ENCODE measurements at places on chromosomes 6 and 20.
A peak's percentile ranks its signal among the peaks of the same experiment; 100 is the strongest.

- no peak for DNase-seq
These were observed 154.6 kb downstream of the SASH1 start for GRCh38 chr6:148497257-148497656.

- DNase-seq: peak; percentile 23
These were observed 210.2 kb upstream of the ECI2 start for GRCh38 chr6:4345543-4345942.

GRCh38 chr6:53517021-53517420, 27.9 kb downstream of the GCLC start:
- no peak for DNase-seq

DNA sequence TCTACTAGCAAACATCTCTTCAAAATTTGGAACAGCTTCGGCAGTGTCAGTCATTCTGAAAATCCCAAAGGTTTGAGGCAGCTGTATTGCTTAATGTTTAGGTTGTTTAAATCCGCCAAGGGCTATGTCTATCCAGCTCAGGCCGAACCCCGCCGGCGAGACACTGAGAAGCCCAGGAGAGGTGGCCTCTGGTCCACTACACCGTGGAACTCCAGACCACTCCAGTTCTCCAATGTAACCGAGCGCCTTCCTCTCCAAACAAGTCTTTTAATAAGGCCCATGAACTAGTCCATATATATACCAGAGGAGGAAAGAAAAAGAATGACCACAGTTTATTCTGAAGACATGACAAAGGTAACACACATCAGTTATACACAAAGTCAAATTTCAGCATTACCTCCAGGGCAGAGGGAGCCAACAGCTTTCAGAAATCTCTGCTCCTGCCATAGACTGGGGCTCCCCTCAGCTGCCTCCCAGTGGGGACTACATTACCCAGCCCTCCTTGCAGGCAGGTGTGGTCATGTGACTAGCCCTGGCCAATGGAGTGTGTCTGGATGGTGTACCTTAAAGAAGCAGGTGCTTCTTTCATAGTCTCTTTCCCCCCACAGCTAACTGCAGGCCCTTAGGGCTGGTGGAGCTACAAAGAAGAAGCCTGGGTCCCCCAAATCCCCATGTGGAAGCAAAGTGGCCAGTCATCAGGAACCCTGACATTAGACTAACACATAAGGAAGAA, at the start of gene RAMACL:
RAMACL (minus strand) TSS at position 255 of the 733 bp plus-strand sequence; CDS start at position 54, 201 bp downstream.
- DNase-seq: no peak

GRCh38 chr20:43949741-43950618, 35.3 kb downstream of the TOX2 start:
- no peak for DNase-seq

- DNase-seq: no peak
These were observed 393.0 kb upstream of the PLCB4 start for GRCh38 chr20:8675896-8676295.

DNA sequence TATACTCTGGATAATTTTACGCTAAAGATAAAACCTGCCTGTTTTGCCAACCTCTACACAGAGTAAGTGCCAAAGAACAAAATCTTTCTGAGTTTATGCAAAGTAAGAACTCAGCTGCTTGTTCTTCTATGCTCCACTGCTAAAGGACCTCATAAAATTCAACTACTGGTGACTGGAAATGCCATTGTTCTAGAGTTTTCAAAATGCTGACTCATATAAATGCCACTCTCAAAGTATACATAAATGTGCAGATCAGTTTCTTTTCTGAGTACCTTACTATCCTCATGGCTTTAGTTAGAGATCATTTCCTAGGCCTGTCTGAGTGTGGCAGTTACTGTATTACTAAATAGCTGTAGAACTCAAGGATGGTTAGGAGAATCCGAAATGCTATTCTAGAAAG, 45.6 kb downstream of the LYRM4 start:
- no peak for DNase-seq

- DNase-seq: no peak
These were observed 107.8 kb downstream of the NFATC2 start for GRCh38 chr20:51434580-51435247.

DNA sequence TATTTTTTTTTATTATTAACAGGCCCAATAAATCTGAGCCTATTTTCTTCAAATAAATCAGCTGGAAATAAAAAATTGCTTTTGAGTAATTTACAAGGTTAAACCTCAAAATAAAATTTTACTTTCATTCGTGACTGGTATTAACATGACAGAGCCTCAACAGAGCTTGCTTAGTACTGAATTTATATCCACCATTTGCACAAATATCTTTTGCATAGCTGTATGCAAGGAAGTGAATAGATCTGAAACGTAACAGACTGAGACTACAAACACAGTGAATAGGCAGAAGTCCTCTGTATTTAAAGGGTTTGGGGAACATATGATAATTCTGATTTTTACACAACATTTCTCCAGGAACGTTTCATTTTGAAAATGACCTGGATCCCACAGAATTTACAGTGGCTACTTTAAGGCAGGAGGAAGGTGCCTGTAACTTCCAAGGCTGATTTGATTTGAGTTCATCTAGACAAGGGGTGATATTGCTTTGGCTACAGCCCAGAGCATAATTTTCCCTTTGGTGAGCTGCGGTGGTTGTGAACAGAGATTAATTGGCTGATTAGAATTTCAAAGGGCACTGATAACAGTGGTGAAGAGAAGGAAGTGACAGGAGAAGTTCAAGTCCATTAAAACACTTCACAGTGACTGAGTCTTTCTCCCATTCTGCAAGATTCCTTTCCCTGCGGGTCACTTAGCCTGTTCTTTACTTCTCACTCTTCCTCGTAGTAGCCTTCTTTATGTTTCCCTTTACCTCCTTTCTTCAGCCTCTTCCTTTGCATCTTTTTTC, 121.2 kb upstream of the SASH1 start:
- no peak for DNase-seq

DNA sequence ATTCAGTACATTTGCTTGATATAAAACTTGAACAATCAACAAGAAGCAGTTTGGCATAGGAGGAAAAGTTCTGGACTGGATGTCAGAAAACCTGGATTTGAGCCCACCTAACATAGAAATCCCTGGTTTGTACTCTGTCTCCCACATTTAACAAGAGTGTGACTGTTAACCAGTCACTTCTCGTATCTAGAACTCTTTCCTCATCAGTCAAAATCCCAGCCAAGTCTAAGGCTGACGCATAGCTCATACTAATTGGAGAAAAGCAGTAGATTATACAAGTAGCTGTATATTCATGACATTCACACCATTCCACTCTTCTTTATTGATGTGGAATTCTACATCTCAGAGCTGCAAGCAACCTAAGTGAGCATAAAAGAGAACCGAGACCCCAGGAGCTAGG, 222.7 kb downstream of the PHACTR1 start:
- DNase-seq: no peak

DNA sequence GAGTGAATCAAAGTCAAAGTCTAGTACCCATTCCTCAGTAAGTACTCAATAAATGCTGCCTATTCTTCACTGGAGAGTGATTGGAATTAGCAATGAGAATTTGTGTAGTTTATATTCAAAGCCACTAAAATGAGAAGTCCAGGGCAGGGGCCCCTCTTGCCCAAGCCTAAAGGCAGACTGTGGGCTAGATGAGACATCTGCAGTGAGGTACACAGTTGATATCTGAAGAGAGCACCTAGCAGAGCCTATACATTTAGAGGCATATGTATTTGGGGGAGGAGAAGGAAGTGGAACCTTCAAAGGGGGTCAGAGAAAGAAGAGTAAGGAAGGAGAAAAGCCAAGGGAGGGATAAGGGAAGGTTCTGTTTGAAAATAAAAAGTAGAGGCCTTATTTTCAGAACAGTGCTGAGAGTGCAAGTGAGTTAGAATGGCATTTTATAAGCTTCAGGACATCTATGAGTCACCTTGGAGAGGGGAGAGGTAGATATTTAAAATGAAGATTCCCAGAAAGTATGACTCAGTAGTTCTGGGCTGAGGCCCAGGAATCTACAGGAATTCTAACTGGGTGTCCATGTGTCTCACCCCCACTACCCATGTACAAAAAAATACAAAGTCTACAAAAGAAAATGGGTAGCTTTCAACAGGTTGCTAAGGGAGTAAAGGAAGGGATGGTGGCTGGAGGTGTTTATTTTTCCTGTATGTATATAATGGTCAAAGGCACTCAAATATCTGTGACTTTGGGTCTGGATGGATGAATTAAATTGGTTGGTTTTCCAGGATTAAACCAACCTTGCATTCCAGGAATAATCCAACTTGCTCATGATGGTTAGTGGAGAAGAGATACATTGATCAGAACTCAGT, 135.1 kb downstream of the ZFP64 start:
- no peak for DNase-seq

DNA sequence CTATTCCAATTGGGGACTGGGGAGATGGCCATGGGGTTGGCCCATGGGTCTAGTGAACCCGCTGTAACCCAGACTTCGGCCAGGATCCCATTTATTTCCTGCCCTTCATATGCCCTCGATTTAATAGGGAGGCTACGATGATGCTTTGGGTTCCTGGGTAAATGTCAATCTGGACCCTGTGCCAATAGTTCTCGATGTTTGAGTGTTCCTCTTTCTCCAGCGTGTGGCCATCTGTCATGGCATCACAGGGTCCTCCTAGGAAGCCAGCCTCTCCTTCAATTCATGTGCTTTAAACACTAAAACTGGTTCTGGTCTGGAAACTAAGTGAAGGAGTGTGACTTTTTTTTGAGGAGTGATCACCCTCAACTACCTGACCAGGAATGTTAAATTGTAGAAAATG, 28.7 kb upstream of the ELMO2 start:
- no peak for DNase-seq

- DNase-seq: no peak
These were observed 219.3 kb downstream of the ARHGAP18 start for GRCh38 chr6:129490521-129491255.

- no peak for DNase-seq
These were observed 57.1 kb upstream of the FUT9 start for GRCh38 chr6:95958686-95959085.

DNA sequence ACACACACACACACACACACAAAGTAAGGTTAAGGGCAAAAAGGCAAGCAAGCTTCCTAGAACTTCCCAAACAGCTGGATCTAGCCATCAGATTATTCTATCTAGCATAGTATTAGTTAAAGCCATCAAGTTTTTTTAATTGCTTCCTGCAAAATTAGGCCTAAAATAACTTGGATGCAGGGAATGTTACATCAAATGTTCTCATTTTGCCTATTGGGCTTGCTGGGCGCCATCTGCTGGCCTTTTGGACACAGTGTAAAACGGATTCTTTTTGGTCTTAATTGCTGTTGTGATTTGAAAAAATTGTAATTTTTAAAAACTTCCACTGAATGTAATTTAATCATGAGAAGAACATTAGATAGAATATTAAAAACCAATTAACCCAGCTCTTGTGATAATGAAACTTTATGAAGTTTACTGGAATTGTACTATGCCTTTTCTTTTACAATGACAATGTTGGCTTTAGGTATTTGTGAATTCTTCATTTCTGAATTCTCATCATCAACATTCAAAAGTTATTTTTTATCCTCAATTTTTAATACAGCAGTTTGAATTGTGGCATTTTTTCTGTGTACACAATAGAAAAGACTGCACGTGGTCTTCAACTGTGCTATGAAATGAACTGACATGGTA, 6.8 kb downstream of the MKKS start:
- peak; percentile 48 for DNase-seq

GRCh38 chr20:11943778-11944177, 26.1 kb downstream of the BTBD3 start:
- DNase-seq: no peak

DNA sequence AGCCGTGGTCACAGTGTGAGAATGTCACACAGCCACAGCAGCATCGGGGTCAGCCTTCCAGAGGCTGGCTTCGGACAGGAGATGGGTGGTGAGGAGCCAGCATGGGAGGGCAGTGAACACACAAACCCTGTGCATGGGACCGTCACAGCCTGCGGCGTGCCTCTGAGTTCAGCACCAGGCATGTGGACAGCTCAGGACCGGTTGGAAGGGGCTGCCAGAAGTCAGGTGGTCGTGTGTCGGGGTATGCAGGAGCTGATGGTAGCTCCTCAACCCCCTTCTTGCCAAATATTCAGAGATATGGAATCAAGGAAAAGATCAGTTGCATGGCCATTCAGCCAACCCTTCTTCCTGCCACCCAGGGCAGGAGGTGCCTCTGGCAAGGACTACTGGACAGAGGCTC, 28.2 kb downstream of the MYT1 start:
- DNase-seq: no peak

GRCh38 chr20:59214073-59214472, 50.5 kb downstream of the ZNF831 start:
- no peak for DNase-seq

DNA sequence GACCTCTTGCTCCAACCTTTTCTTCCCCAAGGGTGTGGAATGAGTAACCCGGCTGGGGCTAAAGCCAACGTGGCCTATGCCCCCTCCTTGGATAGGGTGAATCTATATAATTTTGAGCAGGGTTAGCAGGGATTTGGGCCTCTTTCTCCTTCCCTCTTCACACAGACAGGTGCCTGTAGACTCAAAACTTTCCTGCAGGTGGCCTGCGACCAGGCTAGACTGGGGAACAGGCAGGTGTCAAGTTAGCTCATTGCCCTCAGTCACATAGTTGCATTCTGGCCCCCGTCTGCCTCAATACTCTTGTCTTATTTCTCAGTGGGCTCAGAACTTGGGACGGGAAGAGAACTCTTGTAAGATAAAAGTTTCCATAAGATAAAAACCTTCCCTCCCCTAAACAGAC, 243.0 kb downstream of the ATXN1 start:
- DNase-seq: no peak

- DNase-seq: peak; percentile 38
These were observed 11.8 kb downstream of the ENTPD6 start for GRCh38 chr20:25207149-25207959.

DNA sequence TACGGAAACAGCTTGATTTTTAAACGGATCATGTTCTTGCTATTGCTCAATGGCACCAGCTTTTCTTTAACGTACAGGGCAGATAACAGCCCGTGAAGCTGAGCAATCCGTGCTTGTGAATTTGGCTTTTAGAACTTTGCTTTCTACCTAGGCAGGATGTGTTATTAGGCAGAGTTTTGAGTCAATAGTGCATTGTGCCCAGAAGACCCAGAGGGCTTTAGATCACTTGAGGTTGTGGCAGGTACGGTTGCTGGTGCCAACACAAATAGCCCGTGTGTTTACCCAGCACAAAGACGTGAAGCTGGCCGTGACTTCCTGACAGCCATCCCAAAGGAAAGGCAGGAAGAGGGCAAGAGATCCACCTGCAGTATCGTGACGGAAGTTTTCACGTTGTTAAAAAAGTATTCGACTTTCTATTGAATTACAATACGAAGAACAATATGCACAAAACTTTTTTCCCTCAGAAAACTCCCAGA, 117.4 kb upstream of the FRMD1 start:
- DNase-seq: no peak

DNA sequence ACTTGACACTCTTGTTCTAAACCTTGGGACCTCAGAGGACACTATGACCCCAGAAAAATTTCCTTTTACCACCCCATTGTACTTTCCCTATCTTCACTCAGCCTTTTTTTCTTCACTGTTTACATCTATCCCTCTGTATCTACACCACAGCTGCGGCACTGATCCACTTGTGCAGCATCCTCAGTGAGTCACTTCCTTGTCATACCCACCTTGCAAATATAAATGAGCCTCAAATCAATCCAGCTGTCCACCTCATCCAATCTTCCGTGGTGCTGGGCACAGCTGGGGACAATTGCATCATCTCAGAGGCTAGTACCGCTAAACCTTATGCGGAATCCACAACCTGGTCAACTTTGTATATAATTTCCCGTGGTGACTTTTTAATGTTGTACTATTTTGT, 710.5 kb downstream of the QKI start:
- no peak for DNase-seq
